ENCODE measurements at places on chromosomes 13 and 19.

- DNase-seq, result no peak
Measured at GRCh38 chr19:33366127-33366526, 7.4 kb upstream of the CEBPG start.

GRCh38 chr13:78714717-78715116 lies 55.8 kb upstream of the OBI1 start:
- no peak for DNase-seq

DNA sequence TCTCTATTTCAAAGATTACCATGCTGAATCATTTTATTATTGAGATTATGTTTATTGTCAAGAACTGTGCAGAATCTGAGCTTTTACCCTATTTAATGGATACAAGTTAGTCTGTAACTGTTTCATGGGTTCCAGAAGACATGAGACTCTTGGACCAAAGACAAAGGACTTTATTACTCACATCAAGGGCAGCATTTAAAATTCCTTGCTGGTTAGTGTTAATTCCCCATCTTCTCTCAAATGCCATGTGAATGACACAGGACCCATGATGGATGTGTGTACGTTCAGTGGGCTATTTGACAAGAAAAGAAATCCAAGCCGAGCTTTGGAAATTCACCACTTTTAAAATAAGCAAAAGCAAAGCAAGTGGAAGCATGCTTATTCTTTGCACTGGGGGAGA lies 139.9 kb downstream of the PCDH20 start:
- DNase-seq, result no peak

- DNase-seq, result no peak
Measured at GRCh38 chr19:38234615-38235014, 10.6 kb upstream of the DPF1 start.

DNA sequence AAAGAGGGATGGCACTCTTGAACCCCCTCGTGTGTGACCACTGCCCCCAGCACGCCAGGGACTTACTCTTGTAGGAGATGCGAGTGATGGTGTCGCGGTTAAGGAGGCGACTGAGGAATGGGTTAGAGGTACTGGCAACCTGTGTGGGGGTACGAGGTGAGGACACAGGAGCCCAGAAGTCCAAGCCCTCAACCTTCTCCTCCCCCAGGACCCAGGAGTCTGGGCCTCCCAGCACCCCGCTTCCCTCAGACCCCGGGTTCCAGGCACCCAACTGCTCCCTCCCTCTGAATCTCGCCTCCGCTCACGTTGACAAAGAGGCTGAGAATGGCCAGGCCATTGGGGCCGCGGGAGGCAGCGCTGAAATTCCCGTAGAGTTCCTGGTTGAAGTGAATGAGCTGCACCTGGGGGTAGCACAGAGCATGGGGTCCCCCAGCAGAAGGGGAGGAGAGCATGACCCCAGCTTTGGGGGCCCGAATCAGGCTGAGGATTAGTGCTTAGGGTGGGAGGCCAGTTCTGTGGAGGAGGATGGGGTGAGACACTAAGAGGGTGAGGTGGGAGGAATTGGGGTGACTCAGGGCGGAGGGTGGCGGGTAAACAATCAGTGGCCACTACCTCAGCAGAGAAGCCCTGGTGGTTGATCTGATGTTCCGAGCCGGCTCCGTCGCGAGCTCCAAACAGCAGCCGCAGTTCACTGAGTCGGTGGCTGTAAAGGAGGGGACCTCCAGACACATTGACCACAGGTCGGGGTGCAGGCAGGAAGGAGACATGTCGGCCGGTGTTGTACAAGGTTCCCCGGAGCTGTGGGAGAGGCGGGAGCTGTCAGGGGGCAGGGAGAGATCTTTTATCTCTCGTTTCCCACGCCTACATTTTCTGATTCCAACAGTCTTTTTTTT lies 2.5 kb upstream of the DBP start:
- DNase-seq, result no peak

DNA sequence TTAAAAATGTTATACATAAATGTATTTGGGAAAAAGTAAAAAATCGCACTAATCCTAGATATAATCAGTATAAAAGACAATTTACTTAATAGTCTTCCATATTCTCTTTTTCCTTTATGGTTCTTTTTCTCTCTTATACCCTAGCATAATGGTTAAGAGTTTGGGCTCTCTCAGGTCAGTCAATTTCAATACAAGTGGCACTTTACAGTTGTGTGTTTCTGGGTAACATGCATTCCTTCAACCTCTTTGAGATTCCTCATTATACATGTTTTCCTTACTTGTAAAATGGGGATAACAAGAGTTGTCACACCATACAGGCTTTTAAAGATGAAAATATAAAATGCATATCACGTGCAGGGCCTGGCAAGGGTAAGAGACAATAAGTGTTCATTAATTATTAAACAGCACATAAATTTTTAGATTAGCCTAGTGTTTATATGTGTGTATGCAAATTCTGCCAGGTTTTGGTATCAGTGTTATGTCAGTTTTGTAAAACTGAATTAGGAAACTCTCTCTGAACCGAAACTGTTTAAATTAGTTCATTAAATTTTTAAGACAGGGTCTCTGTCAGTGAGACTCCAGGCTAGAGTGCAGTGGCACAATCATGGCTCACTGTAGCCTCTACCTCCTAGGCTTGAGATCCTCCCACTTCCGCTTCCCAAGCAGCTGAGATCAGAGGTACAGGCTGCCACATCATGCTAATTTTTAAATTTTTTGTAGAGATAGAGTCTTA lies 49.8 kb downstream of the ELF1 start:
- DNase-seq, result no peak

Measured in NCI-H1417 treated with DMSO at 0.1 percent for 48 hours (cell line).